ENCODE measurements at places on chromosomes 11 and 22.

- DNase-seq: no peak
Observed at GRCh38 chr11:12721816-12722604, 47.8 kb downstream of the TEAD1 start.

- DNase-seq: no peak
Observed at GRCh38 chr22:24289114-24289513, 18.5 kb downstream of the SPECC1L start.

- no peak for DNase-seq
Observed at GRCh38 chr11:75873417-75874221, 58.6 kb downstream of the UVRAG start.

DNA sequence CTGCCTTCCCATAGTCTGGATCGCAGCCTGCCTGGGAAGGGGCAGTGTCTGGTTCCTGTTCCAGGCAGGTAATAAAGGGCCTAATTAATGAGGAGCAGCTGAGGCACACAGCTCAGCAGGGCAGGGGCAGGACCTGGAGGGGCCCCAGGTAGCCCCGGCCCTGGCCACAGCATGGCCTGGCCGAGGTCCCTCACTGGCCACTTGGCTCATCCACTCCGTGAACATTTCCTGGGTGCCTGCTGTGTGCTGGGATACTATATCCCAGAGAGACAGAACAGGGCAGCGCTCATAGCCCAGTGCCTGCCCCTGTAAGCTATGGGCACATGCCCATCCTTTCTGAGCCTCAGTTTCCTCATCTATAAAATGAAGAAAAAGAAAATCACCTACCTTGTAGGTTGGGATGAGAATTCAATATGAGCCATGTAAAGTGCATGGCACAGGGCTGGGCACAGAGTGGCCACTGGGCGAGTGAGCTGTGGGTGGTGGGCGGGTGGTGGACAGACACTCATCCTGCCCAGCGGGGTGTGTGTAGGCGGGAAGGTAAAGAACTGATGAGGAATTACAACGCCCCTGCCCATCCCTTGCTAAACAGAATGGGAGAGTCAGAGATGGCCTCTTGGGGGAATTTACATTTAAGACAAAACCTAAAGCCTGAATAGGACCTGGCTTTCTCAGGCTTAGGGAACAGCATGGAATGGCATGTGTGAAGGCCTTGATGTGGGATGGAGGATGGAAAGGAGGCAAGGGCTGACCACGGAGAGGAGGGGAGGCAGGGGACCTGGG is 9.2 kb downstream of the MYRF start:
- DNase-seq: no peak

- no peak for DNase-seq
Observed at GRCh38 chr11:124842305-124842704, 22.9 kb upstream of the ROBO3 start.

DNA sequence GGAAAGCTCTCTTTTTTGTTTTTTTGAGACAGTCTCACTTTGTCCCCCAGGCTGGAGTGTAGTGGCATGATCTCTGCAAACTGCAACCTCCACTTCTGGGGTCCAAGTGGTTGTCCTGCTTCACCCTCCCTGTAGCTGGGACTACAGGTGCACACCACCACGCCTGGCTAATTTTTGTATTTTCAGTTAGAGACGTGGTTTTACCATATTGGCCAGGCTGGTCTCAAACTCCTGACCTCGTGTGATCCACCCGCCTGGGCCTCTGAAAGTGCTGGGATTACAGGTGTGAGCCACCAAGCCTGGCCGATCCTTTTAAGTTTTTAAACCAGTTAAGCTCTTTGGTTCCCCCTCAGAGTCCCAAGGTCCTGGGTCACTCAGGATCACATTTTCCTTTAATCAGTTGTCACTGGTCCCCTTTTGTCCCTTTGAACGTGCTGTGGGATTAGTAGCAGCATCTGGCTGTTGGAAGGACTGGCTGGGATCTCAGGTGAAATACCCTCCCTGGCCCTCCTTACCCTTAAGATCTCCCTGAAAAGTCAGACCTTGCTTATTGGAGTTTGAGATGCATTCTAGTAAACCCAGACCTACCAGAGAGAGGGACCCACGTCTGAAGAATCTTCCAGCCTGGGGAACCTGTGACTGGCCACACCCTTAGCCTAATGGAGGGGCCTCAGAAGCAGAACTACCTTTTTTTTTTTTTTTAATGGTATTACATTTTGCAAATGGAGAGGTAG is 8.1 kb downstream of the MALAT1 start:
- no peak for DNase-seq

GRCh38 chr11:16797776-16798175 is 59.3 kb downstream of the C11orf58 start:
- no peak for DNase-seq
